Stimulated activated CD4-positive, alpha-beta T cell treated with anti-CD3 and anti-CD28 coated beads, Interleukin-1b, Interleukin-23, amount 100 ng/mL, for 4 hours (primary cell): ENCODE measurements at places on chromosomes 3 and 15.

GRCh38 chr3:34078418-34078817 lies 280.0 kb downstream of the PDCD6IP start:
- DNase-seq, result no peak

DNA sequence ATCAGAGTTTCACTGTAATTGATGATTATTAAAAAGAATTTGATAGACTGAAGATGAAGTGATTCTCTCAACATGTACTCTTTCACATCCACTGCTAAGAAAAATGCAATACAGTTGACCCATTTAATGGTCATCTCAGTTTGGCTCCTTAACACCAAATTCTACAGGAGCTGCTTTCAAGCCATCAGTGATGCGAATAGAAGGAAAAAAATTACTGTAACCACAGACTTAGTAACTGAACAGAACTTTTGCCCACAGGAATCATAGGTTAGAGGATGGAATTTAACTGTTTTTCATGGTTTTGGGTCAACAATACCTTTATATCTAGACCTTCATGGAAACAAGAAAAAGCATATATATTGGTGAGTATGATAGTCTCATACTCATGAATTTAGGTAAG lies 633.5 kb downstream of the CADM2 start:
- no peak for DNase-seq

DNA sequence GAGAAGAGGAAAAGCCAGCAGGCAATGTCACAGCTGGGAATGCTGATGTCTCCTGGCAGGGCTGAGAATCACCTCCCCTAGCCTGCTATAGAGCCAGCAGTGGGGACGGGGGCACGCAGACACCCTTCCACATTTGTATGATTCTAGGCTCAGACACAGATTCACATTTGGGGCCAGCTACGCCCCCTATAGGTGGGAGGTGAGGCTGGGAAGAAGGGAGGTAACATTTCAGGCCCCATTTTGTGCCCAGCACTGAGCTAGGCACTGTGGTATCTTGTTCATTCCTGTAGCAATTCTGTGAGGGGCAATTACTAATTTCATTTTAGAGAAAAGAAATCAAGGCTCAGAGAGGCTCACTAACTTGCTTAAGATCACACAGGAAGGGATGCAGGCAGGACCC lies 15.9 kb upstream of the ACAD9 start:
- no peak for DNase-seq

DNA sequence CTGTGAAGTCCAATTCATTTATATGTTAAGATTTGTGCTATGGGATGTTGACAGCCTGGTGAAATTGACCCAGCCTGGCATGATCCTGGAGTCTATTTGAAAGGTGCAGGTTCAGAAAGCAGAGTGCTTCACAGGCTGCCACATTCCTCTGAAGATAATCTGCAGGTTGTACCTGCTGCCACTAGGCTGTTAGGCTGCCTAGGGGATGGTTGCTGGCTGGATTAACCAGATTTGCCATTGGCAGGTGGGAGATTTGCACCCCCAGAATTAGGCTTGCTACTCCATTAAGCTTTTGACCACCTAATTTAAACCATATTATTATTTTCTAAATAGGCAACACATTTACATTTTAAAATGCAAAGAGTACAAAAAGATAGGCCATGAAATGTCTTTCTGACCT lies 85.8 kb upstream of the RASGRP1 start:
- no peak for DNase-seq

- DNase-seq, result no peak
Measured at GRCh38 chr3:43906849-43907507, 216.2 kb downstream of the ABHD5 start.

- no peak for DNase-seq
Measured at GRCh38 chr15:52150871-52151270, 38.3 kb upstream of the BCL2L10 start.

DNA sequence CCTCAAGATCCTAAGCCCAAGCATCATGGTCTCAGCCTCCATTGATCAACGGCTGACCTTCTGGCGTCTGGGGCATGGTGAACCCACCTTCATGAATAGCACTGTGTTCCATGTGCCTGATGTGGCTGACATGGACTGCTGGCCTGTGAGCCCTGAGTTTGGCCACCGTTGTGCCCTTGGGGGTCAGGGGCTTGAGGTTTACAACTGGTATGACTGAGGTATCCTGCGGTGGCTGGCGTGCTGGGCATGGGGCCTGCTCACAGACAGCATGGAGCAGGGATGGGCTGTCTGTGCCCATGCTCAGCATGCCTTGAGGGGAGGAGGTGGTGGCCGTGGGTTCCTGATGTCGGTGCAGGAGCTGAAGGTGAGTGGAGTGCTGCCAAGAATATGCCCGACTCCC lies 3.3 kb downstream of the DALRD3 start:
- no peak for DNase-seq

DNA sequence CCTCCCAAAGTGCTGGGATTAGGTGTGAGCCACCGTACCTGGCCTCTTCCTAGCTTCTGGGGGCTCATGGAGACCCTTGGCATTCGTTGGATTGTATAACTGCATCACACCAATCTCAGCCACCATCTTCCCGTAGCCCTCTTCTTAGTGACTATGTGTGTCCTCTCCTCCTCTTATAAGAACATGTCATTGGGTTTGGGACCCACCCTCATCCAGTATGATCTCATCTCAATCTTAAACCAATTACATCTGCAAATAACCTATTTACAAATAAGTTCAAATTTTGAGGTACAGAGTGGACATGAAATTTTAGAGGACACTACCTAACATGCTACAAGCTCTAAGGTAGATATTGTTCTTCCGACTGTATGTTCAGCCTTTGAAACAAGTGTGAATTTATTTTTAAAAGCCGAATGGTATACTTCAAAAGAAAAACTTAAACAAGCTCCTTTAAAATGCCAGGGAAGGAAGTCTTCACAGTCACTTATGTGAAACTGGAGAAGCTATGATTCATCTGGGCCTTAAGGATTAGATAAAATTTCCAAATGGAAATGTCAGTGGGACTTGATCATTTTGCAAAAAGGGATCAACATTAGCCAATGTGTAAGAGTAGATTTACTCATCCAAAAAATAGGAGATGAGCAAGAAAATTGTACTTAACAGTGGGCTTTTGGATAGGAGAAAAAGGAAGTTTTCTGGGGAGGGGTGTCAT lies 225.7 kb downstream of the MEX3B start:
- no peak for DNase-seq

- DNase-seq, result no peak
Measured at GRCh38 chr3:52047295-52047960, 8.9 kb downstream of the DUSP7 start.

DNA sequence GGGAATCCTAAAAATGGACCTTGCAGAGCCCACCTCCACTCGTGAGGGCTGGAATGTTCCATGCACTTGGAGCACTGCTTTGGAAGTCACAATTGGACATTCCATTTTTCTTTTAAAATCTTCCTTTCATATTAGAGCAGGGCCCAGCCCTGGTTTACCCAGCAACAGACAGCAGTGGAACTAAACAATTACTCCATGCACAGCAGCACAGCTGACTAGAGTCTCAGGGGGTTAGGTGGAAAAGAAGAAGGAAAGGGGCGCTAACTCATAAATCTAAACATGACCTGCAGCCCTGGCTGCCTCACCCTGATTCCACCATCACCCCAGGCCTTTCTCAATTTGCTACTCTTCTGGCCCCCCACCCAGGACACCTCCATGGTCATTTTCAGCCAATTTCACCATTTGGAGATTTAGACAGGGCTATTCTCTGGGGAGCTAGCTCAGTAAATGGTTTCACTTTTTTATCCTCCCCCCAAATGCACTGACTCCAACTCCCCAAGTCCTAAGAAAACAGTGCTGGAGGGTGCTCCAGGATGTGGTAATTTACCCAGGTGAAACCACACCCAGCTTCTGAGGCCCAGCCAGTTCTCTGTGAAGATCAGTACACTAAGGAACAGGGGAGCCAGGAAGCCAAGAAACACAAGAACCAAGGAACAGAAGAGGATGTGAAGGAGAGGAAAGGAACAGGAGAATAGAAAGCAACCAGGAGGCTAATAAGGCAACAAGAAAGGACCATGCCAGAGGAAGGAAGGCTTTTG lies 1.6 kb upstream of the LRRC31 start:
- DNase-seq, result no peak

DNA sequence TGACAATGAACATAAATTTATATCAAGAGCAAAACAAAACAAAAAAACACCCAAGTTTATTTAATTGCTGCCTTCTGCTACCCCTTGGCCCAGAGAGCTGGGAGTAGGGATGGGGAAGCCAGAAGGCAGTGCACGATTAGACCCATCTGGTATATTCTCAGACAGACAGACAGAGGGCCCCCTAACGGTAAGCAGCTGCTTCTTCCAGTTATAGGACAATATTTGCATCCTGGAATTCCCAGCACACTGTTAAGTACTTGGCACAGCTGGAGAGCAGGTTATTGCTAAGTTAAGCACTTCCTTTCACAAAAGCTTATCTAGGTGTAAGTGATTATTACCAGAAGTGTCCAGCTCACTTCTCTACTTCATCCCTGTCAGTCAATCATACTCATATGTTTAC lies 39.3 kb downstream of the C2CD4B start:
- no peak for DNase-seq

DNA sequence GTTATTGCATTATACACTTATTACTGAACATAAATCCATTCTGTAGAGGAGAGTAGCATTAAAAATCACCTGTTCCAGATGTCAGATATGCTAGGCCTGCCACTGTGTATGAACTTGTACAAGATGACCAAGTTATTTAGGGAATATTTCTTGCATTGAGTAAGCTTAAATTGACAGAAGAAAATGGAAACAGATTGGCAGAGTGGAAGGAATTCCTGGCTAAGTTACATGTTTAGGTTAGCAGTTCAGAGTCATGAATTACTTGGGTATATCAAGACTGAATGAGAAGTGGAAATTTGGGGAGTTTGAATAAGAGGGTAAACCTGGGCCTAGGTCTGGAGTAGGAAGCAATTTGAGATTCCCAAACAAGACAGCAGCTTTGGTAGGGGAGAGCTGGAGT lies 44.6 kb downstream of the ARHGAP31 start:
- no peak for DNase-seq

DNA sequence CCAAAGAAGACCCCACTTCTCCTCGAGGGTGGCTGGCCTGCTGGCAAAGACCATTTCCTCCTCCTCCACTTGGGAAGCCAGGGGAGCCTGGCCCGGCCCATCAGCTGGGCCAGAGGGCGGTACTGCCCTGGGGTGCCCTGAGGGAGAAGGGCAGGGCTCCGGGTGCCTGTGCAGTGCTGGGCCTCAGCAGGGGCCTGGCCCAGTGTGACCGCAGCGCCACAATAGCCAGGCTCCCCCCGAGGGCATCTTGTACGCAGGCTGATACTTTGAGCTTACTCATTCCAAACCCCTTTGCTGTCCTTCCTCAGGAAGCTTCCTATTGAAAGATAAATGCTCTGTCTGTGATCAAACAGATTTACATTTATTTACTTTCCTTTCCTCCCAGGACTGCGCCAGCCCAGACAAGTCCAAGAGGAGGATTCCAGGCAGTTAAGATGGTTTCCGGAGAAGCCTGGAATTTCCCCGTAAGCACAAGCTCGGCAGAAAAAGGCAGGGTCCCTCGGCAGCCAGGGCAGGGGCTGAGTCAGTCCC lies 240.1 kb downstream of the XXYLT1 start:
- DNase-seq, result no peak

DNA sequence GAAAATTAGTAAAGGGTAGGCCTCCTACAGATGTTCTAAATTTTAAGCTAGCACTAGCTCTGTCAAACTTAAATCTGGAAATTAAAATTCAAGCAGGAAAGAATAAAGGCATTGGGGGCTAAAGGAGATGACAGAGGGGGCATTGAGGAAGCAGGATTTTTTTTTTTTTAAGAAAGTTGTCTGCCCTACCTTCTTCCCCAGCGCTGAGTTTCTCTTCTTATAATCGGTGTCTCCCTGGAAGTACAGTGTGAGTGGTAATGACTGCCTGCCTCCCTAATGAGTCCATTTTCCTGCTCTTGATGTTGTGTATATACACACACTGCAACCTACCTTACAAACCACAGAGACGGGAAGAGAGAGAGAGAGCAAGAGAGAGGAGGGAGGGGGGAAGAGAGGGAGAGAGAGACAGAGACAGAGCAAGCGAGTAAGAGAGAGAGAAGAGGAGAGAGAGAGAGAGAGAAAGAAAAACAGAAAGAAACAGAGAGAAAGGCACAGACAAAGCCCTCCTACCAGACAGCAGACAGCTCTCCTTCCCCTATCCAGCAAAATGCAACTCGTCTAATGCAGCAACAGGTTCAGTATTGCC lies 47.0 kb downstream of the ZBTB20 start:
- DNase-seq, result no peak

DNA sequence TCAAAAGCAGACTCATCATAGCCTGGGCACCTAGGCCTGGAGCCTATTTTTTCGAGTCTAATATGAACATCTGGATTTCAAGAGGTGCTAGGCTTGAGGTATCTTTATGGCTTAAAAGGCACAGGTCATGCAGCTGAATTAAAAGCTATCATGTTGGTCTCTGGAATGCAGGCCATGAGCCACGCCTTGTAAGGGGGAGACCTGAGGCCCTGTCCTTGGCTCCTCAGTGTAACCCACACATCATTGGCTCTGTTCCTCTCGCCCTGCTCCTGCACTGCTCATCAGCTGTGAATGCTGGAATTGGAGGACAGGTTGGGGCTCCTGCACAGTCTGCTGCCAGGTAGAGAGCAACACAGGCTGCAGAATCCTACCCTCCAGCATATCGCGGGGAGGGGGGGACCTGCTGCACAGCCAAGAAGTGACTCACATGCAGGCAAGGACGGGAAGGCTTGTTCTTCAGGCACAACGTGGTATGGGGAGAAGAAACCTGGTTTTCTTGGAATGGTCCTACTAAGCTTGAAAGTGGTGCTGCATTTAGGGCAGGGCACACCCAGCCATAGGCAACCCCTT lies 146.0 kb downstream of the CHST2 start:
- DNase-seq, result no peak

GRCh38 chr3:135759651-135760050 lies 205.9 kb upstream of the PPP2R3A start:
- no peak for DNase-seq

GRCh38 chr3:100634493-100635272 lies 25.3 kb downstream of the ADGRG7 start:
- no peak for DNase-seq

DNA sequence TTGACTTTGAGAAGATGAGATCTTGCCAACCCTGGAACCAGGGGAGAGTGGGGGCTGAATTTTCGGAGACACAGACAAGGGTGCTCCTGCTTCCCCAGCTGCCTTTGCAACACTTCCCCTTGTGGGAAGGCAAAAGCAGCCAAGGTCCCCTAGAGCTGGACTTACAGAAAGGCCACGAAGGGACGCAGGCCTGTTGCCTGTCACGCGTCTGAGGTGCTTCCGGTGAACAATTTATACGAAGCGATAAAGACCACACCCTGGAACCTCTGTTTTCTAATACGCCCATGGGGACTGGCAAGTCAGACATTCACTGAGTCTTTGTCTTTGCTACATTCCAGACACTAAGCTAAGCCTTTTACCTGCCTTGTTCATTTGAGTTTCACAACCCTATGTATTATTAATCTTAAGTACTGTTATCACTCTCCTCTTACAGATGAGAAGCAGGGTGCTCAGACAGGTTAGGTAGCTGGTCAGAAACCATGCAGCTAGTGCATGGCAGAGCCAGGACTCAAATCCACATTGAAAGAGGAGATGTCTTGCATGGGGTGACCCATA lies 13.2 kb downstream of the MEGF11 start:
- DNase-seq, result no peak
